Pancreas (tissue), 10 donors: ENCODE measurements at places on chromosomes 4 and X.

DNA sequence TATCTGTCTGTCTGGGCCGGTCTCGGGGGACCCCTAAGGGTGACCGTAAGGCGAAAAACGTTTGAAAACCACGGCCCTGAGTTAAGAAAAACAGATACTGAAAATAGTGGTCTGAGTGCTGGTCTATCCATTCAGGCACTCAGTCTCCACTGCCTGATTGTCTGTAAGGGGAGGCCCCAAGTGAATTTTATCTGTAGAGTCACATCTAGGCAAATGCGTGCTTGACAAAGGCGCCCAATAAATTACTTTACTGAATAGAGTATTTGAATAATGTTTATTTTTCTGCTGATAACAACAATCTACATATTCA lies 465 bp downstream of the HNRNPH2 start:
- DNase-seq: no peak

GRCh38 chr4:94909645-94910044 lies 151.9 kb downstream of the BMPR1B start:
- DNase-seq: no peak

DNA sequence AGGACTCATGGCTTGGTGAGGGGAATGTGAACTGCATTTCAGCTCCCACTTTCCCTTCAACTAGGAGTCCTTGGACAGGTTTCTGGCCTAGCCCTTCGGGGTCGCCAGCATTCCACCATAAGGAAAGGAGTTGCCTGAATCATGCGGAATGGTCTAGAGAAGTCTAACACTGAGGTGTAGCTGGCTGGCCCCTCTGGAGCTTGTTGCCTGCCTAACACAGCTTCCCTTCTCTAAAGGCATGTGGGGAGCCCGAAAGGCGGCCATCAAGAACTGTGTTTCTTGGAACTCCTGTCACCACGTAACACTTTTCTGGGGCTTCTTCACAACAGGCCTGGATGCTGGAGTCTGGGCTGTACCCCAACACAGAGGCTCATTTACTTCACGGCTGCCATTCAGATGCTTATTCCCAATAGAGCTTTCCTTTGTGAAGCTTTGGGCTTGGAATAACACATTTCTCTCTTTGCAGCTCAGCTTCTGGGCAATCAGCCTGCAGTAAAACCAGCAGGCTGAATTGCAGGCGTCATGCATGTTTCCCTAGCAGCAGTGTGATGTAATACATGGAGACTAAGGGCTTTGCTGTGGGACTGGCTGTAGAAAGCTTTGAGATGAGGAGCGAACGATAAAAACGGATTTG lies 5.4 kb downstream of the GABRQ start:
- DNase-seq: no peak

DNA sequence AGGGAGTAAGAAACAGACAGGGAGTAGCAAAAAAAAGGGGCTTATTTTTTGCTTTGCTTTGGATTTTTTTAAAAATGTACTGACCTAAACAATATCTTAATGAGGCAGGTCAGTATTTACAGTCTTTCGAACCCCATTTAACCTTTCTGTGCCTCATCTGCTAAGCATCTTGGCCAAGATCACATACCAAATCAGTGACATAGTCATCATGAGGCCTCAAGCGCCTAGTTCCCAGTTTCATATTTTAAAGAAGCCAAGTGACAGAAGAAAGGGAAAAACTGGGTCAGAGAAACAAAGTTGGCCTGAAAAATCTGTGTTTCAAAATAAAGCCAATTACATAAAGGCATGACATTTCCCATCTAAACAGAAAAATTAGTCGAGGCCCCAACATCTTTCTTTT lies 94.6 kb upstream of the WDR44 start:
- no peak for DNase-seq
